Gastroesophageal sphincter (tissue), 4 donors: ENCODE measurements at places on chromosomes 2 and 18. TPM values are rescaled to one million over a fixed set of nuclear protein-coding genes. Genes with fewer than 3 reads are reported as not detected.
A peak's percentile ranks its signal among the peaks of the same experiment; 100 is the strongest.

The RGPD4 gene
- 0.16 TPM for total RNA-seq

DNA sequence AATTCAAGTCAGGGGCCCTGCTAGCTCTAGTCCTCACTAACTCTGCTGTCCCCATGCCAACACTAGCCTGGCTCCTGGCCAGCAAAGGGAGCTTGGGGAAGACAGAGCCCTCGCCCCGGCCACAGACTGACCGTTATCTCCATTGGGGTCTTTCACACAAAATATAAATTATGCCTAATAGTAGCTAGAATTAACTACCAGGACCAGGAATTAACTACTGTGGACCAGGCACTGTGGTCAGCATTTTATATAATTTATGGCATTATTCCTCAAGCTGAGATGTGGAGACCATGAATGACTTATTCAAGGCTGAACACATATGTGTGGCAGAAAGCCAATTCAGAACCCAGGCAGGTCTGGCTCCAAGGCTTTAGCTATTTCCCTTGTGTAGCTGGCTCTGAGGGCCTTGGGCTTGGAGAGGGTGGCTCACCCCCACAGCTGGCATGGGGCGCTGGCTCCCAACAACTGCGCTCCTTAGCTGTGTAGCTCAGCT lies 49.2 kb downstream of the CELF4 start:
- ATAC-seq = no peak

DNA sequence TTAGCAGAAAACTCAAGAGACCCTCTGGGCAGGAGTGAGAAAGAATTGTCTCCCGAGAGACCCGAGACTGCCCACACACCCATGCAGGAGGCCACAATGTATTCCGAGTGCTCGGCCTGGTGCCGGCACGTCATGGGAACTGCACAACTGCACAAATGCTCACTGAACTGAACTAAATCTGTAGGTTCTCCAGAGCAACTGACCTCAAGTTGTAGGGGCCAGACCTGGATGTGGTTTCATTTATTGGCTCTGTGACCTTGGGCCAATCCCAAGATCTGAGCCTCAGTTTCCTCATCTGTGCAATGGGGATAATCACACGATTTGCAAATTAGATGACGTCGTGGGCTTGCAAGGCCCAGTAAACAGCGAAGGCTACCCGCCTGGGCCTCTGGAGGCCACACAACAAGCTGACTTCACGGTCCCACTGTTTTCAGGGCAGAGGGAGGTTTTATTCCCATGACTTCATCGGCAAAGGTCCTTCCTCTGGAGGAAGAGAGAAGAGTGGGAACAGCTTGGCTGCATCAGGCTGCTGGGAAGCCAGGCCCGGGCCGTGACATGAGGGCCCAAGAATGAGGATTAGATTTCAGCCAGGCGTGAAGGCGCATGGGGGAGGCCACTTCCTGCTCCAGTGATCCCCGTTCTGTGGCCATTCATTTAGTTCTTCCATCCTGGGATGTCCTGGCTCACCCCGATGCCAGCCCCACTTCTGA lies 3.6 kb upstream of the ERFE start:
- peak; percentile 30 for ATAC-seq

- ATAC-seq = no peak
Observed at GRCh38 chr2:588074-588645, 89.0 kb downstream of the TMEM18 start.

The EPHA4 gene
- total RNA-seq = 28.9 TPM

The NPHP1 gene
- 19.5 TPM for total RNA-seq

DNA sequence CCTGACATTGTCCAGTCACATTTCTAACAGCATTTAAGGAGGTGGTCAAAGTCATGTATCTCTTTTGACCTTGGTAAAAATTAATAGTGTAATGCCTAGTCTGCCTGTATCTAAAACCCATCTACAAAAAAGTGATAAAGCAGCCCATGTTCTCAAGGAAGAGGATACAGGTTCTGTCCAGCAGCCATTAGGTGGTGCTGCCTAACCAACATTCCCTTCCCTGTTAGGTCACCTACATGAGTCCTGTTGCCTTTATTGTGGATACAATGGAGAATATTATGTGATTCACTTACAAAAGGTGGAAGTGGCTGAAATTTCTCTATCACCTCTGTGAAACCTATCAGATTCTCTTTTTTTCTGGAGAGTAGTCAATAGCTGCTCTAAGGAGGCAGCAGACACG lies 52.5 kb downstream of the AQP4 start:
- ATAC-seq = peak; percentile 31

DNA sequence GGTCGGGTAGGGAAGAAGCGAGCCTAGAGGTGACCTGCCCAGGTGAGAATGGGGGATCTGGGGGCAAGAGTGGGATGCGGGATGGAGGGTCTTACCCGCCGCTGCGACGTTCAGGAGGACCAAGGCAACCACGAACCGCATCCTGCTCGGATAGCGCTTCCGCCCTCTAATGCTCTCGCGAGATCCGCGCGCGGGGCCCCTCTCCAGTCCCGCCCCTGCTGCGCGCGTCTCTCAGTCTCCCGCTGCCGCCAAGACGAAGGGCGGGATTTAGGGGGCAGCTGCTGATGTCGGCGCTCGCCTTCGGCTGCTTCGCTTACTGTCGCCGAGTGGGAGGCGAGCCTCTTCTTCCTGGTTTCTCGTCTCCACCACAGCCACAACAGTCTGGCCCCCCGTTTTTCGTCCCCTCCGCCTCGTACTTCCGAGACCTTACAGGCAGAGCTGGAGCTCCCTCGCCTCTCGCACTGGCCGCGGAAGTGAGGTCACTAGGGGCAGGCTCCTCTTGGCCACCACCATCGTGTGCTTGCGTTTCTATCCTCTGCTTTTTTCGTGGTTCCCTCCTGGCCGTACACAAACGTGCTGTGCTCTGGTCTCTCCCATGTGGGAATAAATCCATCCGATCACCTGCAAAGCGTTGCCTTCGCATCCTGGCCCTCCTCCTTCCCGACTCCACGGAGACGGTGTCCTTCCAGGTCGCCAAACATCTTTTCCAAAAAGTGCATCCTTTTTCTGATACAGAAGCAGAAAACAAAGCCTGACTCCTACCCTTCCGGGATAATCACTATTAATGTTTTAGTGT lies at the start of gene TGOLN2:
TSS of gene TGOLN2 (minus strand) at position 168 of the 796 bp plus-strand sequence. CDS start at position 141, 27 bp downstream.
- peak; percentile 99 for ATAC-seq

The CD8B2 gene
- not detected for total RNA-seq

The M1AP gene
- total RNA-seq = not detected

GRCh38 chr18:48864876-48865275 lies 85.9 kb downstream of the SMAD7 start:
- ATAC-seq = no peak

The CPO gene
- total RNA-seq = 2.0 TPM

DNA sequence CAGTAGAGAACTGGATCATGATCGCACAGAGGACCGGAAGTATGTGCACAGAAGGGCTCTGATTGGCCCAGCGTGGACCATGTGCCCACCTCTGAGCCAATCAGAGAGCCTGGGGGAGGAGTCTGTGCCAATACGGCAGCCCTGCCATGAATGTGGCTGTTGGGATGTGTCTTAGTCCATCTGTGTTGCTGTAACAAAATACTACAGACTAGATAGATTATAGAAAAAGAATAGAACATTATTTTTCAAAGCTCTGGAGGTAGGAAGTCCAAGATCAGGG lies 132.0 kb downstream of the NDUFA10 start:
- ATAC-seq = no peak
